ACHN (cell line): ENCODE measurements at places on chromosomes 2 and 18.
A peak's percentile ranks its signal among the peaks of the same experiment; 100 is the strongest.

DNA sequence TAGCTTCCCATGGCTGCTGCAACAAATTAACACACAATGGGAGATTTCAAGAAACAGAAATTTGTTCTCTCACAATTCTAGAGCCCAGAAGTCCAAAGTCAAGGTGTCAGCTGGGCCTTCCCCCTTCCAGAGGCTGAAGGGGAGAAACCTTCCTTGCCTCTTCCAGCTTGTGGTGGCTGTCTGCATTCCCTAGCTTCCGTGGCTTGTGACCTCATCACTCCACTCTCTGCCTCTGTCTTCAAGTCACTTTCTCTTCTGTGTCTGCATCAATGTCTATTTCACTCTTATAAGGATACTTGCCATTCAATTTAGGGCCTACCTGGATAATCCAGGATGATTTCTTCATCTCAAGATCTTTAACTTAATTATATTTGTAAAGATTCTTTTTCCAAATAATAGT, 16.8 kb upstream of the SRBD1 start:
- peak; percentile 68 for DNase-seq

GRCh38 chr2:170782673-170783072, 12.5 kb downstream of the ERICH2 start:
- no peak for DNase-seq

GRCh38 chr2:42045848-42046748, 1.7 kb upstream of the PKDCC start:
- no peak for DNase-seq

- DNase-seq: no peak
Measured at GRCh38 chr2:241035818-241036396, 37.5 kb downstream of the SNED1 start.

DNA sequence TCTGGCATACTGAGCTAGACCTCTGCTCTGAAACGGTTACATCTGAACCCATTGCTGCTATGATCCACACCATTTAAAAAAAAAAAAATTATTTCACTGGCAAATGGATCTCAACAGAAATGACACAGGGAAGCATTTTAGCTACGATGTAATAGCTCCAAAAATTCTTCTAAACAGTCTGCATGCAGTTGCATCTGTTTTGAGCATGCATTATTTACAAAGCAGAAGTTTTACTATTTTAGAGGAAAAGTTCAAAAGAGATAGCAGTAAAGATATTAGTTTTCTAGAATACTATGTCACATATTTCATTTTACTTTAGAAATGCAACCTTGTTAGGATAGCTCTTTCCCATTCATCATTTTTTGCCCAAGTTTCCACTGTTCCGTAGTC, 265.7 kb downstream of the MEIS1 start:
- no peak for DNase-seq

DNA sequence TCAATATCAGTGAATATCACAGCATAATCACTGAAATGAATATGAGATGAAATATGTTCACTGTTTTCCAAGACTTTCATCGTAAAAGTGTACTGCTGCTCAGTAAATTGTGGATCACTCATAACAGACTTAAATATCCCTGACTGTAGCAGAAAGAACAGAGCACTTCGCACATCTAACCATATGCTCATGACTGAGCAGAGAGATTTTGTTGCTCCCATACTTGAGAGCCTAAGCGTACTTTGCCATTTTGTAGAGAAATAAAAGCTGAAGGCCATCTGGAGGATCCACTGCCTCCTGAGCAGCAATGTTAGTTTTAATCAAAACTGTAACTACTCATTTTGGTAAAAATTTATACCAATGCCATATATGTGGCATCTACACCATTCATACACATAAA, 243.5 kb downstream of the STK39 start:
- no peak for DNase-seq

DNA sequence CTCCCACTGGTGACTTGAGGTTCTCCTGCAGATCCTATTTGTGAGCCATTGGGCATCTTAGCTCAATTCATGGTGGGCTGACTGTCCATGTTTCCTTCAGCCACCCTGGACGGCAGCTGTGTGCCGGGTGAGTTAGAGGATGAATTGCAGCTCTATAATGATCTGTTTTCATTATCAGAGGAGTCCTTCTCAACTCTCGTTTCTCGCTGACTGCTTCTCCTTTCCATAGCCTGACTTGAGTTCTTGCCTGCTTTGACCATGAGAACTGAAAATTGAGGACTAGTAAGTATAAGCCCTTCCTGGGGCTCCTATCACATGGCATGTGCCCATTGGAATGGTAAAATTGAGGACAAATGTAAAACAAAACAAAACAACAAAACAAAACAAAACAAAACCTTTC, 121.8 kb downstream of the CDC42EP3 start:
- DNase-seq: no peak

- DNase-seq: no peak
Measured at GRCh38 chr18:74219056-74219455, 70.7 kb downstream of the TIMM21 start.

DNA sequence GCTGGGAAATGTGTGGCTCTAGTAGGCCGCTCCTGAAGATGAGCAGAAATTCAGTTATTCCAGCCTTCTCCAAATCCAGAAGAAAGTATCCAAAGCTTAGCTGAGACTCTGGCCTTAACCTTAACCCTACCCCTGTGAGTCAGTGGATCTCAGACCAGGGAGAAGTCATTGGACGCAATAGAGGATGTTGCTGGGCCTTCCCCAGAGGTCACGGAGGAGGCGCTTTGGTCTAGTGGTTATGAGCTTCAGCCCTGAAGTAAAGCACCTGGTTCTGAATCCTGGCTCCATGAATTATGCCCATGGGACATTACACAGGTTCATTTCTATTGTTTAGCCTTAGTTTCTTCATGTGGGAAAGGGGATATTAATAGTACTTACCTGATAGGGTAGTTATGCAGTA, 24.0 kb downstream of the PKDCC start:
- no peak for DNase-seq

DNA sequence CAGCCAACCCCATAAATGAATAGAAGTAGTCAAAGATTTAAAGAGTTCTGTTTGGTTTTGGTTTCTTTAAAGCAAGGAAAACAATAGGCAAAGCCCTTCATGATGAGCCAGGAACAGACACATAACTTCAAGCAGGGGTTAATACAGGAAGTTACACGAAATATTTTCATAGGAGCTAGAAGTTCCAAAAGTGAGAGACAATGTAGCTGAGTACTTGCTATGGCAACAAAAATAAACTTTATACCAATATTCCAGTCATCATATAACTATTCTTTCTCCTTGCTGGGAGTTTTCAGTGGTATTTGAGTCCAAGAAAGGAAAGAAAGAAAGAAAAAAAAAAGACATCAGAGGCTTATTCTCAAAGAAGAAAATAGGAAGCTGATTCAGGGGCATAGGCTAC, 56.2 kb downstream of the COBLL1 start:
- no peak for DNase-seq

GRCh38 chr2:39455826-39456225, 18.7 kb upstream of the MAP4K3 start:
- DNase-seq: peak; percentile 24

- no peak for DNase-seq
Measured at GRCh38 chr2:59296279-59296678, 1055.2 kb upstream of the FANCL start.

GRCh38 chr2:236523249-236523648, 46.4 kb upstream of the ACKR3 start:
- DNase-seq: no peak

DNA sequence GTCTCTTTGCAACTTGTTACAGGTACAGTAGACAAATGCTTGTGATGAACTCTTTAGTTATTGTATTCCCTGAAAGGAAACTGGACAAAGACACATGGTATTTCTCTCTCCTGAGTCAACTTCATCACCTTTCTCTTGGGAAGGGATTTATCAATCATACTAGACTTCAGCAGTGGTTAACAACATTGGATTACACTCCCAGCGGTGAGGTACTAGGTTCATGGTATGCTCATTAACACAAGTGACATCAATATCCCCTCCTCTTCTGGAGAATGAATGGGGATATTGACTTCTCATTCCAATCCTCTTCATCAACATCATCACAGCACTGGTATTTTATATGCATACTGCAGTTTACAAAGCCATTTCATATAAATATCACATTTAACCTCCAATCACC, 574.6 kb downstream of the ERBB4 start:
- no peak for DNase-seq

DNA sequence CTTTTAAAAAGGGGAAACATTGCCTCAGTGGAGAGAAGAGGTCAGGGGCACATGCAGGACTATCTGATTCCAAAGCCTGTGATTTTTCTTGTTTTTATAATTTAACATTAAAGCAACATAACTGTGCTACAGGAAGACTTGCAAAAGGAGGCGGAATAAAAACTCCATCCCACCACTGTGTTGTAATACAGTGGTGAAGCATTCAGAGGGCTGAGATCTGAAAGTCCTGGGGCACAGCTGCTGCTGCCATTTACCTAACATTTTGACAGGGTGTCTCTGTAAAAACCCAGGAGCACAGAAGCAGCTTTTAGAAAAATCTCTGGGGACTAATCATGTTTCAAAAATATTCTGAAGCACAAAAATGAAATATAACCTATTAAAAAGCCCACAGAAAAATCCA, 97.6 kb downstream of the GRB14 start:
- peak; percentile 39 for DNase-seq
